ENCODE measurements at places on chromosomes 5 and 9.
A peak's percentile ranks its signal among the peaks of the same experiment; 100 is the strongest.

GRCh38 chr9:27145143-27145542 is 36.1 kb downstream of the TEK start:
- no peak for DNase-seq

DNA sequence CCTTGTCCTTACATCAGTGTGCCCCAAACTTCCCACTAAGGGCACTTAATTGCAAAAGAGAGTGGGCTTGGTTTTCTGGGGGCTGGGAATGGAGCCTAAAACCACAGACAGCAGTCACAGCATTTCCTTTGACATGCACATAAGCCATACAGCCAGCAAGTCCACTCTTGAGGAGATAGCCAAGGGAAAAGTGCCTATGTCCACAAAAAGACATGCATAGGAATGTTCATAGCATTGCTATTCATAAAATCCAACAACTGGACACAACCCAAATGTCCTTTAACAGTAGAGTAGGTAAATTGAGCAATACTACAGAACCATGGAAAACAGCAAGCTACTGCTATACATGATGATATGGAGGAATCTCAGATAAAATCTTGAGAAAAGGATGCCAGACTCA is 11.7 kb upstream of the FAT2 start:
- DNase-seq: no peak

DNA sequence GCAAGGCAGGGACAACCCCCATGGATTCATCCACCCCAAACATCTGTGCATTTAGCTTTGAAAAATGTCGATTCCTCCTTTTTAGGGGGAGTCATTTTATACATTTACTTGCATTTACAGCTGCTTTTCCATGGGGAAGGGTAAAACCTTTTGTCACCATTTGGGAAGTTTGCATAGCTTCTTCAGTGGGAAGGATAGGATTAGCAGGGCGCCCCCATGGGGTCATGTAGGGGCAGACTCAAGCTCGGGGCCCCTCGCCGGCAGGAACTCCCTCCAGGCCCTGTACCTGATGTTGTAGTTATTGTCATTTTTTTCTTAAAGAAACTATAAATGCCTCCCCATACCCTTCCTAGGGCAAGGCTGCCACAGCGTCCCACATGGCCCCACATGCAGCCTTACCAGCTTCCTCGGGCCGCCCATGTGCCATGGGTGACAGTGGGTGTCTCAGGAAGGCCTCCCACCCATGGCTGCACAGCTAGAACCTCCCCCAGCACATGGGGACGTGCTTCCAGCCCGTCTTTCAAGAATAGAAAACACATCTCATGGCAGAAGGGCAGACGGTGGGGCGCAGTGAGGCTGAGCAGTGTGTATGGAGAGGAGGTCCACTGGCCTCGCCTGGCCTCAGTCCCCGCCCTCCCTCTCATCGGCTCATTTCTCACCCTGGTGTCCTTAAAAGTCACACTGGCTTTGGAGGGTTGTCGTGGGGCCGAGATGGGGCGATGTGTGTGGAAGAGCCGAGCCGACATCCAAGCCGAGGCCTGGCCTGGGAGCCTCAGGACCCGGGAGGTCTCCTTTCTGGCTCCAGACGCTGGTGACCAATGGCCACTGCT is 76.1 kb upstream of the OTULINL start:
- no peak for DNase-seq

DNA sequence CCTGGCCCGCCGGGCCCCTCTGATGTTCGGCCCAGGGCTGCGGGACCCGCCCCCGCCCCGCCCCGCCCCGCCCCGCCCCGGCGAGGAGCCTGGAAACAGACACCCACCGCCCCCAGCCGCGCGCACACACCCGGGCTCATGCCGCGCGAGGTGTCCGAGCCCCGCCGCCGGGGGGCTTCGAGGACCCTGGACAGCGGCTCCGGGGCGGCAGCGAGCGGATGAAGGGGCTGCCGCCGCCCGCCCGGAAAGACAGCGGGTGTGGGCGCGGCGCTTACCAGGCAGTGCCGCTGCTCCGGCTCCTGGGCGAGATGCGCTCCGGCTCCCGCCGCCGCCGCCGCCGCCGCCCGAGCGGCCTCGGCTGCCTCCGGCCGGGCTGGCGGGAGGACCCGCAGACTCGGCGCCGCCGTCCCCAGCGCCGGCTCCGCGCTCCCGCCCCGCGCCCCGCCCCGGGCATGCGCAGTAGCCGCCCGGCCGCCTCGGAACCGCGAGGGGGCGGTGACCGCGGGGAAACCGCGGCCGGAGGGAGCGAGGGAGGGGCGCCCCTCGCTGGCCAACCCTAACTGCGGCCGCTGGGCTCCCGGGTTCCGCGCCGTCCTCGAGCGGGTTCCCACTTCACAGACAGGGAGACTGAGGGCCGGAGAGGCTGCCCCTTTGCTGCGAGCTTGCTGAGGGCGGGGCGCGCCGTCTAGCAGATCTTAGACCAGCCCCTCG is at the start of gene GPRIN1:
Gene GPRIN1 (minus strand): TSS at position 433 of the 711 bp plus-strand sequence. CDS start 10,322 bp downstream, outside the sequence.
- peak; percentile 24 for DNase-seq

DNA sequence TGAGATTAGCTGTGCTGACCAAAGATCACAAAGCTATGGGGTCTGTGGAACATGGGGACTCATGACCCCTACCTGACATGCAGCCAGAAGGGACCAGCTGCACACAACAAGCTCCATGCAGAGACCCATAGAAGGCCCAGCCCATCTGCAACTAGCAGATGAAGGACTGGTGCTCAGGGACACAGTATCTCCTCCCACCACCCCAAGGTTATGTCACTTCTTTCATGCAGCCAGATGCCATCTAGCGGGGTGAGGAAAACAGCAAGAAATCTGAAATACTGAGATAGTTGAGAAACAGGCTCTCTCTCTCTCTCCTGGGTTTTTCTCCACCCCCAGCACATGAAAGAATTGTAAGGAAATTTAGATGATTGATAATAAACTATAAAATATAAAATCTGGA is 161.3 kb upstream of the DAPK1 start:
- DNase-seq: no peak
